Immature natural killer cell (primary cell): ENCODE measurements at places on chromosomes 5 and 9.
A peak's percentile ranks its signal among the peaks of the same experiment; 100 is the strongest.

DNA sequence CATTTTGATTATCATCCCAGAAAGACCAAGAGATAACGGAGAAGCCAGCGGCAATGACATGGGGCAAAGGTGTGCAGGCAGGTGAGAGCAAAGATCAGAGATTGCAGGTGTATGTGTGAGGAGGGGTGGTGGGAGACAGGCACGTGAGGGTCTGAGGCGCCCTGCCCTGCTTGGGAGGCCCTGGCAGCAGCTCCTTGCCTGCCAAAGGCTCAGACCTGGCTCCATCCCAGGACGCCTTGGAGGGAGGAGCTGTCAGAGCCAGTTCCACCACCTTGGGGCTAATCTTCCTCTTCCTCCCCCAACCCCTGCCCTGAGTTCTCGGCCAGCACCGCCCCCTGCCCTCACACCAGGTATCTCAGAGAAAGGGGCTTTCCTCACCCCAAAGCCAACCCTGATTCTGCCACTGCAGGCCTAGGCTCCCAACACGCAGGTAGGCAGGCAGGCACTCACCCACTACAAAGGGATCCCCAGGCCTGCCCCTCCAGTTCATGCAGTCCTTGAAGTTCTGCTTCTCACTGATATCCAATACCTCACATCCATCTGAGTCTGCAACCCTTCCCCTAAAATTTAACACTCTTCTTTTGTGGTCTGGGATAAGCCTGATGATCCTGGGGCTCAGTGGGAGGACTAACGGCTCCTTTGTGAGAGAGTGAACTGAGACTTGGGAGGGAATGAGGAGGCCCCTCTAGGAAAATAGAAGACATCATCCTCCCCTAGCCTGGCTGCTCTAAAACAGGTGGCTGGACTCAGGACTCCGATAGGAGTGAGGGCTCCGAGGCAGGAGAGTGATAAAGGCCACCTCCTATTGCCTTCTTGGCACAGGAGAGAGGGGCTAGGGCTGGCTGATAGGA, 1.8 kb downstream of the AQP3 start:
- no peak for DNase-seq

- no peak for DNase-seq
These were observed 93.8 kb downstream of the ANKRD18A start for GRCh38 chr9:38526591-38526990.

GRCh38 chr9:126229501-126229900, 97.1 kb upstream of the MVB12B start:
- DNase-seq = no peak

DNA sequence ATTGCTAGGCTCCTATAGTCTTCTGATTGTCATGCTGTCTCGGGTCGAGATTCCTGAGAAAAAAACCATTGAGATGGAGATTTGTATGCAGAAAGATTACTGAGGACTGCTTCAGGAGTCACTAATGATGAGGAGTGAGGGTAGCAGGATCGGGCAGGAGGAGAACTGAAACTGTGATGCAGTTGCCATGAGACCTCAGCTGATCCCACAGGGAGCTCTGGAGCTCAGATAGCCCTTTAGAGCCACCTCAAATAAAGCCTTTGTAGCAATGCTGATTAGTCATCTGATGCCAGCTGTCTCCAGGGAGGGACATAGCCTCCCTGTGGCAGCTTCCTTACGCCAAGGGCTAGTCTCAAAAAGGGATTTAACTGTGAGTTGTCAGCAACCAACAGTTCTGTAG, 256.9 kb downstream of the DMAC1 start:
- DNase-seq = no peak

GRCh38 chr5:132427281-132428146, 58.0 kb downstream of the SLC22A5 start:
- DNase-seq = peak; percentile 87

DNA sequence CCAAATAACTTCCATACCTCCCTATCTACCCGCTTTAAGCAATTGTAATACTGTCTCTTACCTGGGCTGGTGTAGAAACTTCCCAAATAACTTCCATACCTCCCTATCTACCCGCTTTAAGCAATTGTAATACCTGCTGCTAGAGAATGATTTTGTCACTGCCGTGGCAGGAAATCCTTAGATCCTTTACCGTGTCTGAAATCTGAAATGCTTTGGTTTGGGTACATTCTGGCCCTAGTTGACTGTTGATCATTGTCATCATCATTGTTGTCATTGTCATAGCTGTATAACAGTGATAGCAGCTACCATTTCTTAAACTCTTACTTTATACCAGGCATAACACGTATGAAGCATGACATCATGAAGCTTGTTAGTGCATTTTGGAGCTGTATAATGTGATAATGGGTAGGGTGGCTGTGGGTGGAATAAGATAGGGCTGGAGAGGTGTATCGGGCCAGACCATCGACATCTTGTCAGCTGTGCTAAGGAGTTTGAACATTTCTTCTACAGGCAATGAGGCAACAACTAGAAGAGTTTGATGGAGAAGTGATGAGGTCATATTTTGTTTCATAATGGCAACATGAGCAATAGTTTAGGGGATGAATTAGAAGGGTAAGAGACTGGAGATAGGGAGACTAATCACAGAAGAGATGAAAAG, 15.7 kb downstream of the PIP5K1B start:
- DNase-seq = no peak

- DNase-seq = no peak
These were observed 69.7 kb downstream of the GRAMD2B start for GRCh38 chr5:126492939-126493338.

DNA sequence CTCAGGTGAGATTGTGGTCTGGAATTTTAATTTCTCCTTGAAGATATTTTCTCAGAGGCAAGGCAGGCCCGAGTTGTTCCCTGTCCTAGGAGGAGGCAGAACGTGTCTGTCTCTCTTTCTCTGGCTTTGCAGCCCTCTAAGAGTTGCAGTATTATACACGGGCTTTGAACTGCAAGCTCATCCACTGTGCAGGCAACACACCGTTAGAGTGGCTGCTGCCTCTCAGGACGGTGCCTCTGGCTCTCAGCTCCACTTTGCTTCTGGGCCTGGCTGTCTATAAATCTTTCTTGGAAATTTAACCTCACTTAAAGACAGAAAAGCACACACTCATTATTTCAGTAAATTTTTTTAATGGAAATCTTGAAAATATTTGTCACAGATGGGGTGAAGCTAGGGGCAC, 170.1 kb upstream of the ADCY2 start:
- DNase-seq = no peak

- DNase-seq = no peak
These were observed 7.8 kb downstream of the SLC9A3 start for GRCh38 chr5:516338-516925.

DNA sequence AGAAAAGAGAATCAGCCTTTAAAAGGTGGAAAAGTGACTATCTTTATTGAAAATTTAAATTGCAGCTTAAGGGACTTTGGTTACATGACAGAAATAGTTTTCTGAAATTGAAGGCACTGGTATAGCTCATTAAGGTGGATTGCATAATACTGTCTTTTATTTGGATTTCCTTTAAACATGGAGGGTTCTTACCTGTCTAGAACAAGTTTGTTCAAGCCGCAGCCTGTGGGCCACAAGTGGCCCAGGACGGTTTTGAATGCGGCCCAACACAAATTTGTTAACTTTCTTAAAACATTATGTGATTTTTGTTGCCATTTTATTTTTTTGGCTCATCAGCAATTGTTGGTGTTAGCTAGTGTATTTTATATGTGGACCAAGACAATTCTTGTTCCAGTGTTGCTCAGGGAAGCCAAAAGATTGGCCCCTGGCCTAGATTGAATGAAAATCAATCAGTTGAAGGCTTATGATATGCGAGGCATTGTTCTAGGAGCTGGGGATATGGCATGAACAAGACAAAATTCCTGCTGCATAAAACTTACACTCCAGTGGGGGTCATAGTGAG, 18.0 kb downstream of the NNT start:
- no peak for DNase-seq

- no peak for DNase-seq
These were observed 6.5 kb upstream of the SPATA24 start for GRCh38 chr5:139410121-139410992.

- DNase-seq = no peak
These were observed 140.1 kb upstream of the GRIA1 start for GRCh38 chr5:153350175-153350883.

DNA sequence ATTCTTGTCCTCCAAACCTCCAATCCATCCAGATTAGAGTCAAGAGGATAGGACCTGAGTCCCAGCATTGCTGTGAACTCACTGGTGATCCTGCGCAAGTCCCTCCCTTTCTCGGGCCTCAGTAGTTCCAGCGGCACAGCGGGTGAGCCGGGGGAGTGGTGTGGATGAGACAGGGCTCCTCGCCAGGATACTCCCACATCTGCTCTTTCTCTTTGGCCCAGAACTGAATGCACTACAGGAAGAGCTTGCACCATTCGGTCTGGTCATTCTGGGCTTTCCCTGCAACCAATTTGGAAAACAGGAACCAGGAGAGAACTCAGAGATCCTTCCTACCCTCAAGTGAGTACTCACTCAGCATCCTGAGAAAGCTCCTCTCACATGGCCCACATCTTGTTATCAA, 6.3 kb downstream of the GPX3 start:
- no peak for DNase-seq

- no peak for DNase-seq
These were observed 306.9 kb upstream of the NREP start for GRCh38 chr5:112063856-112064255.

- no peak for DNase-seq
These were observed 148.4 kb downstream of the MAN2A1 start for GRCh38 chr5:109838157-109838556.

DNA sequence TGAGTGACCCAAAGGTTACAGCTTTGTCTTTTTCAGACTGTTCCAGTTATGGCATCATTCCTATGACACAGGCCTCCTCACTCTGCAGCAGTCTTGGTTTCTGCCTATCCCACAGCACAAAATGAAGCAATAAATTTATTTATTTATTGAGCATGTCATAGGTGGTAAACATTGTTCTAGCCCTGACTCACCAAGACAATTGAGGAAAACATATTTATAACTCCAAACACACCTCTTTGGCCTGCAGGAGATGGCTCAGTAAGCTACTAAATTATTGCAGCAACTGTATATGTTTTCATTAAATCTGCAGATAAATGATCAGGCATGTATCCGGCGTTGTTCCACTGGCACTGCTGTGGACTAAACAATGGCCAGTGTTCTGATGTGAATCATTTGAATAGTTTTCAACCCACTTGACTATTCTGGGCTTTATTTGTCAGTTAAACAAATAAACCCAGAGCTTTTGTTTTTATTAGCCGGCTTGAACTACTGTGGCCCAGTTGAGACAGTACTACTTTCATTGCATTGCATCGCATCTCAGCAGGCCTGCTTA, 83.2 kb downstream of the FOXD1 start:
- no peak for DNase-seq

DNA sequence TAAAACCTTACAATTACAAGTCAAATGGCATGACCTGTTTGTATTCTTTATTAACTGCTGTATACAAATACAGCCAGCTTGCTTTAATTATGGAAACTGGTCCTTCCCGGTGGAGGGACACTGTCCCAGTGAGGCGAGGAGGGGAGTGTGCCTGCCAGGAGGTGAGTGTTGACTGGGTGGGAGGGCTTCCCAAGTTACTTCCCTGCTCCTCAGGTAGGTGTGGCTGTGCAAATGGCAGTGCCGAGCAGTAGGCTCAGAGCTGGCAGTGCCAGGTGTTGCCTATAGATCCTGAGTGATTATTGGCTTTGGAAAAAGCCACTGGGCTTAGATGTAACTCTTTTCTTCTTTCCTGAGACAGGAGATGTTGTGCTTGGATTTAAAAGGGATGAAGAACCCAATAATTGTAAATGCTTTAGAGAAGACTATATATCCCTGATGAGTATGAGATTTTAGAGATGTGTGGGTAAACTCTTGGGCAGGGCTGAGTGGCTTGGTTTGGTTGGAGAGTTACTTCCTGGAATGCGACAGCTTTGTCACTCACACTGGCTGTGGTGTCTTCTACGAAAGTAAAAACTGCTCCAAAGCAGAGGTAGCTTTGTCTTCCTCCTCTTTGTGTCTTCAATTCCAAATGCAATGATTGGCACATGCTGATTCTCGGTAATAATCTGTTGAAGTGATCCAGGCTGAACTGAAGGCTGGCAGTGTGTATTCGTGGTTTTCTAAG, 43.7 kb downstream of the GLRX start:
- peak; percentile 19 for DNase-seq

DNA sequence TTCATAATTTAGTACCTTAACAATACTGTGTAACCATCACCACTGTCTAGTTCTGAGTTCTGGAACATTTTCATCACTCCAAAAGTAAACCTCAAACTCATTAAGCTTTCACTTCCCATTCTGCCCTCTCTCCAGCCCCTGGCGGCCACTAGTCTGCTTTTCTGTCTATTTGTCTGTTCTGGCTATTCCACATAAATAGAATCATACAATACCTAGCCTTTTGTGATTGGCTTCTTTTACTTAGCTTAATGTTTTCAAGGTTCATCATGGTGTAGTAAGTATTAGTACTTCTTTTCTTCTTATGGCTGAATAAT, 138.7 kb downstream of the RAPGEF6 start:
- no peak for DNase-seq

DNA sequence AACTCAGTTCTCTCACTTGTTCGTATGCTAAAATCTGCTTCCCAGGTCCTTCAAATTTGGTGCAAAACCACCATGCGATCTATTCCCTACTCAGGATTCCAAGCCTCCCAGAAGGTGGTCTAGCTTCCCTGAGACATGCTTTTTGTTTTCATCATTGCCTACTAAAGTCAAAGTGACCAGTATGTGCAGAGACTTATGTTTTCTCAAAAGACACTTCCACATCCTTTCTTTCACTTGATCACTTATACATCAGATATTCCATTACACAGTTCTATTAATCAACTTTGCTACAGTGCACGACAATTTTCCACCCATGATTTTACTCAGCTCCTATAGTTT, 242.1 kb downstream of the PAPPA start:
- no peak for DNase-seq

DNA sequence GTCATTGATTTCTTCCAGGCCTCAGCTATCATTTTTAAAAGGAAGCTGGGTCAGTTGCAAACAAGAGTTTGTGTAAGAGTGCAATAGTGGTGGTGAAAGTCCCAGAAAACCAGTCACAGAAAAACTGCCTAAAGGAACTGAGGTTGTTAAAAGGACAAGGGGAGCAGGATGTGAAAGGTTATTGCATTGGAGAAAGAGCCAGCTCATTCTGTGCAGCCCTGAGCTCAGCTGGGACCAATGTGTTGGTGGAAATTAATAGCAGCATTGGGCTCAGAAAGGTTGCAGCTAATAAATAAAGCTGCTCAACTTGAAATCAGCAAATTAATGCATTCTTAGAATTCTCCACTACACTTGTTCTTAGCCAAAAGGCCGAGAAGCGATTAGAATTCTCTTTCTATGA, 34.9 kb downstream of the NREP start:
- DNase-seq = no peak

- DNase-seq = no peak
These were observed 409.5 kb downstream of the ARHGEF28 start for GRCh38 chr5:74035521-74035937.

DNA sequence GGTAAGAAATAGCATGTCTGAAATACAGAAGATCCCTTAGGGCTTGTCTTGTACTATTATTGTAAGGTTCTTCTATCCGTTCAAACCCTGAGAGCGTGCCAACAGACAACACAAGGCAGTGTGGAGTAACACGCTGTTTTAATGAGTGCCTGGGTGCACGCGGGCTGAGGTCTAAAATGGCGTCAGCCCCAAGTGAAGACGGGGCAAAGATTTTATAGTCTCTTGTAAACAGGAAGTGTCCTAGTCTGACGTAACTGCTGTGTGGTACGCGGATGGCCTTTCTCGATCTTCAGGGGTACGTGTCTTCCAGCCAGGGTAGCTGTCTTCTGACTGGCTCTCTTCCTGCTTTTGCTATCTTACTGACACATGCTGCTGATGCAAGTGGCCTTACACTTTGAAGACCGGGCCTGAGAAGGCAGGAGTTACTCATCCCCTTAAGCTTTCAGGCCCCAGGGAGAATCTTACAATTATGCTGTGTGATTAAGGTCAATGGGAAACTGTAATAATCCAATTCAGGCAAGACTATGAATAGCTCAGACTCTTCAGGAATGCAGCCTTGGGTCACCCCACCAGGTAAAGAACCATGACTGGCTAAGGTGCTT, 1812.0 kb upstream of the CDH9 start:
- no peak for DNase-seq
